Hematopoietic multipotent progenitor cell treated with erythropoietin and hydrocortisone succinate and interleukin-3 and kit ligand, for 15 days (in vitro differentiated cells): ENCODE measurements at places on chromosomes 5 and 9.

- DNase-seq: no peak
These were observed 193.5 kb downstream of the GAS1 start for GRCh38 chr9:86753836-86754235.

- DNase-seq: peak; percentile 72
These were observed 59.5 kb downstream of the HSPA4 start for GRCh38 chr5:133111299-133111698.

GRCh38 chr9:76859860-76860259 is 46.1 kb downstream of the PRUNE2 start:
- DNase-seq: no peak

GRCh38 chr5:143426437-143426991 is 23.0 kb upstream of the NR3C1 start:
- no peak for DNase-seq

GRCh38 chr5:110638970-110639902 is 87.2 kb downstream of the TMEM232 start:
- no peak for DNase-seq

DNA sequence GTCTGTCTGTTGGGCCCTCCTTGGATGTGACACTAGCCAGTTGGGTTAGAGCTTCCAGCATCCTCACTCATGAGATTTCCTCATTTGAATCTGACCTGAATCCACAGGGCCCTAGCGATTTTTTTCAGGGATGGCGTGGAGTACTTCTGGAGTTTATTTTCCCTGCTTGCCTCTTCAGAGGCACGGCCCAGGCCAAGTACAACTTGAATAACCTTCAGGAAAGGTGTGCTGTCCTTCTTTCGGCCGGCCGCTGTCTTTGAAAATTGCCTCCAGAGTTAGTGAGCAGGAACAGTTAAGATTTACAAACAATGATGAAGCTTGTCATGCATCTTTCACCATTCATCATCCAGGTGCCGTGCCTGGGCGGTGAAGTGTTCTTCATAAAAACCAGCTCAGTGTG is 49.5 kb upstream of the DMRT3 start:
- DNase-seq: no peak

DNA sequence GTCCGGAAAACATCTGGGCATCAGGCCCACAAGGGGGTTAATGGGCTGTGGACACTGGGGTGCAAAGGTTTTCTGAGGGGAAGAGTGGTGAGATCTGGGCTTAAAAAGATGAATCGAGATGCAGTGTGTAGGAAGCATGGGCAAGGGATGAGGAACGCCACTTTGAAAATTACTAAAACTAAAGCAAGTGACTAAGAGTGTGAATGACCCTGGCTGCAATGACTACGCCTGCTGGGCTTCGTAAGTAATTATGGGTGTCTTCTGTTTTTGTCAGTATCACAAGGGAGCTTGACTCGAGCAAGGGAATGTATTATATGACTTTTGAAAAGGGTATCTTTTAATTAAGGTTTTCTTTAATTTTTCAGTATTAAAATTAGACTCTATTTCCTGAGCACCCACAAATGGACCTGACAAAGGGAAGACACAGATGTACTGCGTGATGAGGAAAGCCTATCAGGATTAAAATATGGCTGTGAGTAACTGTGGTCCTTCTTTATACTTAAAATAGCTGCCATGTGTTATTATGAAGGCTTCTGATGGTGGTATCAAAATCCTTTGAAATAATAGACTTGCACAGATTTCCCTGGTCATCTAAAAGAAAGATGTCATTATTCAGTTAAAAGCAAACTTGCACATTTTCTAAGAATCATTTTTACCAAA is 4.2 kb downstream of the CTXN3 start:
- no peak for DNase-seq

DNA sequence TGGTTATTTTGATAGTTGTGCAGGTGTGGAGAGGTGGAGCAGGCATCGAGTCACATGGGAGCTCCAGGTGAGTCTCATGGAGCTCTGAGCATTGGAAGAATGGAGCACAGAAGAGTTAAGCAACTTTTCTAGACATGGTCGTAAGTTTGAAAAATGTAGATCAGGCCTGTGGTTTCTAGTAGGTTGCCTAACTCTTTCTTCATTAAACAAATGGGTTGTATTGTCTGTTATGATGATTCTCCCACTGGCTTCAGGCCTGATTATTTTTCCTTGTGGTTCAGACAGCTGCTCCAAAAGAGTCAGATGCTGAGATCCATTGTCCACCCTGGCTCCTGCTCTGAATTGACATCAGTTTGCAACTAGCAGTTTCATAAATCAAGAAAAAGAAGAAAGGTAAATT is 80.3 kb upstream of the RPS23 start:
- no peak for DNase-seq

DNA sequence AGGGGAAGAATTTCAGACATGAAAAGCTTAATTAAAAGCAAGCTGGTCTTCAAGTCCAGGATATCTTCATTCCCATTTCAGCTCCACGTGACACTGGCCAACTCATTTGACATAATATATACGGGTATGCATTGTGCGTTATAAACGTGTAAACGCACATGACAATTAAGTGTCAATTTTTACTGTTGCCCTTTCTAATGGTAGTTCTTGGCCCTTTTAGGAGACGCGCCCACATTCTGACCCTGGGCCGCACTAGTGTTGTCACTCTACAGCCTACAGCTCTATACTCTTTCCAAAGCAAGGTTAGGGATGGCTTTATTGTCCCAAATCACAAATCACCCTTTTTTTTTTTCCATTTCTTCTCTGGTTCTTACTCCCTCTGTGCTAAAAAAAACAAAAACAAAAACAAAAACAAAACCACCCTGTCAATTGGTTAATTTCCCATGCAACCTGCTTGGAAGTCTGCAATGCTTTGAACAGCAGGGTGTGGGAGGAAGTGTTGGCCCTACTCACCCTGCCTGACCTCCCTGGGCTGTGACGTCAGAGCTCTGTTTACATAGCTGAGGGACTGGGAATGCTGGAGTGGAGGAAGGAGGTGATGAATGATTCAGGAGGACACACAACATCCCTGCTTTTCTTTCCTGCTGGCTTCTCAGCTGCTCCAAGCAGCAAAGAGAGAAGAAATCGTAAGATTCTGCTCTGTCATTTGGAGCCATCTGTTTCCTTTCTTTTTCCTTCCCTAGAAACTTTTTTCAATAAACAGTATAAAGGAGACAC is 19.3 kb downstream of the RFK start:
- no peak for DNase-seq

DNA sequence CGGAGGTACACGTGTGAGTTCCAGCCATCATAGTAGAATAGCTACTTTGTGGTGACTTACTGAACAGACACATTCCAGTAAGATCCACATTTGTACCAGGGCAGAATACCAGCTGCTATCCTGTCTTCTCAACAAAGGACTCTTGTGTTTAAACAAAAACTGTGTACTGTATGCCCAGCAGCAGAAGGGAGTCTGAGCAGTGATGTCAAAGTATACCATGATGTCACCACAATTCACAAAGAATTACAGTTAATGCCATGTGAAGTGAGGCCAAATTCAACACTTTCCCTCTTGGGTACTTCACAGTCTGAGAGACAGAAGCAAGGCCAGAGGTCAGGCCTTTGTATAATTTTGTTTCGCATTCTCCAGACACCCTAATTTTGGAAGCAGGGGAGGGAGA is 137.0 kb downstream of the ADAMTSL1 start:
- DNase-seq: no peak

DNA sequence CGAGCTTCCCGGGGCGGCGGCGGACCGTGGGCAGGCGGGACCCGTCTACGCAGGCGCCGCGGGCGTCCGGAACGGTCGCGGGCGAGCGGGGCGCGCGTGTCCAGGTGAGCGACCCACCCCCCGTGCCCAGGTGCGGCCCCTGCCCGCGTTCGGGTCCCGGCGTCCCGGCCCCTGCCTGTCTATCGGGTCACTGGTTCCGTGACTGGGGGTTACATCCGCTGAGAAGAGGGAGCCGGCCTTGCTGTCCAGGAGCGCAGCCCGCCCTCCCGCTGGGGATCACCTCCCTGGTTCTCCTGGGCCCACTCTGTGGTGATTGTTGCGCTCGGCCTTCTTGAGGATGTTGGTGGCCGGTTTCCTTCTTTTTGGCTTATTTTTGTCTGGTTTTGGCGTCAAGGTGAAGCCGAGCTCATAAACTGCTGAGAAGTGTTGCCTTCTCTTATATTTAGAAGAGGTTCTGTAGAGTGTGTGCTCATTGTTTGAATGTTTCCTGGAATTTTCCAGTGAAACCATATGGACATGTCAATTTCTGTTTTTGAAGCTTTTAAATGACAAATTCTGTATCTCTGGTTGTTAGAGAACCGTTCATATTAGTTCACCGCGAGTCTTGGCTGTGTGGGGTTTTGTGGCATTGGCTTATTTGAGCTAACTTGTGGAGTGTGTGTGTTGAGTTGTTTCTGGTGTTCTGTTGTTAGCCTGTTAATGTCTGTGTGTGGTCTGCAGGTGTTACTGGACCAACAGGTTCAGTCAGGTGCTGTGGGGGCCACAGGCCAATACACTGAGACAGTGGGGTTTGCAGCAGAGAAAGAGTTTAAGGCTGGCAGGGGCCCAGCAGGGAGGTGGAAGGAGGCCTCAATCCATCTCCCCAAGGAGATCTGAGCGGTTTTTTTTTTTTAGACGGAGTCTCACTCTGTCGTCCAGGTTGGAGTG is 621 bp downstream of the CEP72 start:
- peak; percentile 16 for DNase-seq

- DNase-seq: no peak
These were observed 543 bp upstream of the ANKRD33B start for GRCh38 chr5:10563110-10563944.

- DNase-seq: no peak
These were observed 147.2 kb downstream of the PDE4D start for GRCh38 chr5:59746241-59746765.

DNA sequence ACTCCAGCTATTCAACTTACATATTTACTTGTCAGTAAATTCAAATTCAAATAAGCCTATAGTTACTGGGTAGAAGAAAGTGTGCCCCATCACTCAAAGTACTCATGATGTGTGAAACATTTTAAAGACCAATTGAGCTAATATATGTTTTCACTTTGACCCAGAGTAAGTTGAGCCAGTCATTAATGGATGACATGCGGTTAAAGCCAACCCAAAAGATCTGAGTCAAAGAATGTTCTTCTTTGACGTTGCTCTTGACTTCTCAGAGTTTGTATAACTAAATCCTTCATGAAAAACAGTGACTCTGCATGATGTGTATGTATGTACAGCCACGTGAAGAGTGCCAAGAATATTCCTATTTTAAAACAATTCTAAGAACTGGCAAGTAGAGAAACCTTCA is 237.4 kb downstream of the NR2F1-AS1 start:
- no peak for DNase-seq

GRCh38 chr9:131304676-131305355 is 15.3 kb downstream of the PLPP7 start:
- no peak for DNase-seq

- DNase-seq: no peak
These were observed 2.2 kb downstream of the TNIP1 start for GRCh38 chr5:151078490-151079262.

GRCh38 chr5:121693864-121694263 is 157.8 kb upstream of the FTMT start:
- DNase-seq: no peak

DNA sequence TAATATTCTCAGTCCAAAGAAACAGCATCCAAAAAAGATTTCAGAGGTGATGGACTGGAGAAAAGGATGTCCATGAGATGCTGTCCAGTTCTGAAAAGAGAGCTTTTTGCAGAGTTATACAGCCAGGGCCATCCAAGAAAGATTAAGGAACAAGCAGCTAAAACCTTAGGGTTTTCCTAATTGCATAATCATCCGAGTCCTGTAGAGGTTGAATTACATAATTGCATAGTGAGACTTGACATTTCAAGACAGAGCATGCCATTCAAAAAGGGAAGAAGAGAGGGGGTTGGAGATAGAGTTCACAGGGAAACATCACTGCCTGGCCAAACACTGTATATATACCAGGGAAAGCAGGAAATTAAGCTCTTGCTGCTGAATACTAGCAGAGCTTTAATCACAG is 1729.2 kb upstream of the WWC1 start:
- DNase-seq: no peak

GRCh38 chr9:120865176-120865575 is 11.8 kb downstream of the PHF19 start:
- DNase-seq: no peak

- DNase-seq: no peak
These were observed 40.5 kb upstream of the PJA2 start for GRCh38 chr5:109450129-109450877.

- DNase-seq: no peak
These were observed 73.0 kb downstream of the OSTF1 start for GRCh38 chr9:75161116-75161857.

DNA sequence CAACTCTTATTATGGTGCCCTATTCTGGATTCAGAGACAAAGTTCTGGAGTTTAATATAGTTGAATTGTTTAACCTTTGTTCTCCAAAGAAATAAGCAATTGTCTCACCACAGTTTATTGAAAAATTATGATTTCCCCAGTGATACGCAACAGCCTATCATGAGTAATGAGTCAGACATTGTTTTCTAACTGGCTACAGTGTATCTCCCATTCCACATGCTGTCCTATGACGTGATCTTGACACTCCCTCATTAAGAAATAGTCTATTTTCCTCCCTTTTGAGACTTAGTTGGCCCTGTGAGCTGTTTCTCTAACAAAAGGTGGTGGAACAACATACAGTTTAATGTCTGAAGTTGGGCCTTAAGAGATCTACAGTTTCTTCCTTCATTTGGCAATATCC is 1290.6 kb upstream of the CDH6 start:
- DNase-seq: no peak

GRCh38 chr5:1262381-1262780 is 32.5 kb downstream of the TERT start:
- DNase-seq: no peak
